ENCODE measurements at places on chromosomes 16 and 17.

DNA sequence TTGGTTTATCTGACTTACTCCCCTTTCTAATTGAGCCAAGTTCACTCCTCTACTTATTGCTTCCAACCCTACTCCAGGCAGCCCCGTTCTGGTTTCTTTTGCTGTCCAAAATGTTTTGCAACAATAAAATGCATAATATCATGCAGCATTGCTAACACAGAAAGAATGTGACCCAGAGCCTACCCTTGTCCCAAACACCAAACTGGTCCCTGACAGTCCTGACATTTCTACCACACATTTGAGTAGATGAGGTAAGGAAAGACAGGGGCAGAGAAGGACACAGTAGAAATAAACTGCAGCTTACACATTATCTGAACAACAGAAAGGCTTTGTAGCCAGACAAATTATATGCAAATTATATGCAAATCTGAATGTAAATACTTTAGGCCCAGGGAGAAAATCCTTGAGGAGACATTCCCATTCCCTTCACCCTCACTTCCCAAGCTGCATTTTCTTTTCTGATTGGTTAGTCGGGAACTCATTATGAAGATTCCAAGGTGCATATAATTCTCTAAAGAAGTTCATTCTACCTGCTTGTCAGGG lies 31.6 kb downstream of the SOX9 start:
- no peak for DNase-seq

- DNase-seq = no peak
Observed at GRCh38 chr17:41519501-41520224, 973 bp upstream of the KRT15 start.

DNA sequence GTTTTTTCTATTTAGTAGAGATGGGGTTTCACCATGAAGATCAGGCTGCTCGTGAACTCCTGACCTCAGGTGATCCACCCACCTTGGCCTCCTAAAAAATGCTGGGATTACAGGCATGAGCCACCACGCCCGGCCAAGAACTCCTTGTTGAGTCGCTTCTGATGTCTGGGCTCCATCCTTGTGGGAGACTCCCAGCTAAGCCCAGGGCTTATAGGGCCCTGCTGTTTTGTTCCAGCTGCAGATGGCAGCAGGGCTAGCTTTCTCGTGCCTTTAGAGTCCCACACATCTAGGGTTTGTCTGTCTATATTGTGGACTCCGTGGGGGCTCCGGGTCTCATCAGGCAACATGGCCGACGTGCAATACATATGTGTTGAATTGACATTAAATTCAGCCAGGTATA lies 39.3 kb upstream of the MED9 start:
- DNase-seq = no peak

GRCh38 chr17:81416612-81417011 lies 21.4 kb downstream of the BAHCC1 start:
- DNase-seq = no peak

- no peak for DNase-seq
Observed at GRCh38 chr16:31268891-31269290, 9.1 kb downstream of the ITGAM start.

- no peak for DNase-seq
Observed at GRCh38 chr16:89565506-89566372, 5.3 kb downstream of the RPL13 start.

DNA sequence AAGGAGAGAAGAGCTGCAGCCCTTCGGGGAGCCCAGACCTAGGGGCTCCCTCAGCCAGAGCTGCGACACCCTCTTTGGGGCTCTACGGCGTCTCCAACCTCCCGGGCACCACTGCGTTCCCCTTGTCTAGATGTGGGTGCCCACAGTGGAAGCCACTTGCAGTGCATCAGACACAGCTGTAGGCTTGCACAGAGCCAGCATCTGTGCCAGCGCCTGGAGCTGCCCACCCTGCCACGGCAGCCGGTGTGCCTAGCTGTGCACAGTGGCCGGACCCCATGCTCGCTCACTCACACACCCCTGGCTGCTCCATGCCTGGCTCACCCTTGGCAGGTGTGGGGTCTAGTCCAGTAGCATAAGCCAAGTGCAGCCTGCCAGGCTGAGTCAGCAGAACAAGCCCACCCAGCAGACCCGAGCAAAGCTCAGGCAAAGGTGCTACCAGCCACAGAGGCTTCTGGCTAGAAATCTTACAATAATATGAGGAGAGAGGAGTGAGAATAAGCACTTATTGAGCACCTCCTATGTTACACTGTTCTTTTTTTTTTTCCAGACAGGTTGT lies 12.9 kb upstream of the KDM8 start:
- no peak for DNase-seq

- no peak for DNase-seq
Observed at GRCh38 chr17:53791551-53791950, 31.2 kb upstream of the KIF2B start.

GRCh38 chr16:24936151-24936550 lies 79.0 kb downstream of the ARHGAP17 start:
- DNase-seq = no peak

- no peak for DNase-seq
Observed at GRCh38 chr16:66097751-66098150, 268.7 kb upstream of the CDH5 start.

DNA sequence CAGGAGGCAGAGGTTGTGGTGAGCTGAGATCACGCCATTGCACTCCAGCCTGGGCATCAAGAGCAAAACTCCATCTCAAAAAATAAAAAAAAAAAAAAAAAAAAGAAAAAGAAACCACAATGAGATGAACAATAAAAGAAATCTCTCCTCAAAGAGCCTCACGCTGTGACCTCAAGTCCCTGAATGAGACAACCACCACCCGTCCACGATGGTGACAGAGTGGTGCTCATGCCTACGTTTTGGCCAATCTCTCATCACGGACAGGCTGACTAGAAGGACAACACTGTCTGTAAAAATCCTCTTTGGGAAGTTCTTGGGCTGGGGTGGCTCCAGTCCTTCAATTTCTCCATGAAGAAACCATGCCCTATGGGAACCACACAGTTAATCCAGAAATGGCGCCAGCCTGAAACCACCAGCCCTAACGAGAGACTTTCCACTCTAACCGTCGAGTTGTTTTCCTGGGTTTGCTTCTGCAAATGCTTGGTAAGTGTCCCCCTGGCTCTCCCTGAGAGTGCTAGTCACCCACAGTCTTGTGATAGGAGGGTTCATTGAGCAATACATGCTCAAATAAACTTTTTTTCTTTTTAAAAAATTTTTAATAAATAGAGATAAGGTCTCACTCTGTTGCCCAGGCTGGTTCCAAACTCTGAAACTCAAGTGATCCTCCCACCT lies 15.0 kb upstream of the PRSS27 start:
- no peak for DNase-seq

DNA sequence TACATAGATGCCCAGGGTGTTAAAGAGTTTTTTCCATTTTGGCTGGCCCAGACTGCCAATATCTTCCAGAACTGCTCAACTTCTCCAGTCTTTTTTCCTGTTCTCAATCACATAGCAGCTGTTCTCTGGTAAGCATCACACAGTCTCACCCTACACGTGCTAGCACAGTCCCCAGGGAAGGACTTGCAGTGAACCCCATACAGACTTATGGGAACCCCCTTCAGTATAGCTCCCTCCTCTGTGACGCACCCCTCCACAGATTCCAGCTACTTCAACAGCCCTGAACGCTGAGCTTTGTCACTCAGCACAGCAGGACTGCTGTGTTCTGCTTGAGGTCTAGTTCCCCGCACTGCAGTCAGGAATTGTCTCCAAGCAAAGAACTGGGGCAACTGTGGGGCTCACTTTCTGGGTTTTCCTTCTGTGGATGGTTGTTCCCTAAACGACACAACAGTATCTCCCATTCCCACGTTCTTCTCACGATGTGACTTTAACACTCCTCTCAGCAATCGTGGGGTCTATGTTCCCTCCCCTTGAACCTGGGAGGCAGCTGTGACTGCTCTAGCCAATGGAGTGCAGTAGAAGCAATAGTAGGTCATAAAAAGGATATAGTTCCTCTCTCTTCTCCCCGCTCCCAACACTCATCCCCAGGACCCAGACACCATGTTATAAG lies 3.6 kb downstream of the MMP28 start:
- no peak for DNase-seq

GRCh38 chr17:64245218-64246145 lies 17.6 kb downstream of the TEX2 start:
- no peak for DNase-seq

- no peak for DNase-seq
Observed at GRCh38 chr17:79986411-79987186, 49.1 kb downstream of the TBC1D16 start.

DNA sequence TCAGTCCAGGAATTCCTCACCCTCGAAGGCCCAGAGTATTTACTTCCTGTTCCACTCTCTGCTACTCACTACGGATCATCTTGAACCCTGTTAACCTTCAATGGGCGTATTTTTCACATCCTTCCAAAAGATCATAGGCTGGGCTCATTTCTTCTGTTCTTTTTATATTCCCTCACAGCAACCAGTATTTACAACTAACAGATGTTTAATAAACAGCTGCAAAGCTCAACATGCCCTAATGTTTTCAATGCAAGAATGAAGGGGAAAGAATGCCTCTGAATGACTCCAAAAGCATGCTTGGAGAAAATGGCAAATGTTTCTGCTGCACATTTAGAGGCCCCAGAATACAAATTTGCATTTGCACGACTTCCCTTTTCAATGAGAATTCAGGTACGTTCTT lies 174.9 kb downstream of the ZFHX3 start:
- no peak for DNase-seq

DNA sequence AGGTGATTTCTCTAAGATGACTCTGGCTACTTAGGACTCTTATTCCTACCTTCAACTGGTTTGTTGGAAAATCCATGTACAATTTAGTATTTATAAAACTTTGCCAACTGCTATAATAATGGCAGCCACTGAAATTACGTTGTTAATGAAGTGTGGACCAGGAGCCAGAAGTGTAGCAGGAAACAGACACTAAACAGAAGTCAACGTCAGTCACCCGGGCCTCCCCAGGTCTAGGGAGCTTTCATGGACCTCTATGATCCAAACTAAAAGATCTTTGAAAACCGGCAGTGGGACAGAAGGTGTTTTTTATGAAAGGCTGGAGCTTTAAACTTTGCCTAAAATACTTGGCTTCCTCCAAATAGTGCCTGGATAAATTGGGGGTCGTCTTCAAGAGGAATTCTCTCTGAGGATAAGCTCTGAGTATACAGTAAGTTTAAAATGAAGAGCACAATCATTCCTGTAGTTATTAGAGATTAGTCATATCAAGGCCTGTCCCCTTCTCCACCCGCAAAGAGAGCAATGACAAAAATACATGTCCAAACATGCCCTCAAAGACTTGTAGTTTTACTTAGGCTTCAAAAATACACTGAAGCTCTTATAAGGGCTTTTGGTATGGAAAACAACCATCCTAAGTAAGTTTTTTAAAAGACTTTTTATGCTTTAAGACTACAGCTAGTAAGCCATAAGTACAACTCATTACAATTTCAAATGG lies 34.6 kb downstream of the DCUN1D3 start:
- DNase-seq = no peak

- no peak for DNase-seq
Observed at GRCh38 chr16:79933603-79934002, 333.1 kb upstream of the MAF start.

DNA sequence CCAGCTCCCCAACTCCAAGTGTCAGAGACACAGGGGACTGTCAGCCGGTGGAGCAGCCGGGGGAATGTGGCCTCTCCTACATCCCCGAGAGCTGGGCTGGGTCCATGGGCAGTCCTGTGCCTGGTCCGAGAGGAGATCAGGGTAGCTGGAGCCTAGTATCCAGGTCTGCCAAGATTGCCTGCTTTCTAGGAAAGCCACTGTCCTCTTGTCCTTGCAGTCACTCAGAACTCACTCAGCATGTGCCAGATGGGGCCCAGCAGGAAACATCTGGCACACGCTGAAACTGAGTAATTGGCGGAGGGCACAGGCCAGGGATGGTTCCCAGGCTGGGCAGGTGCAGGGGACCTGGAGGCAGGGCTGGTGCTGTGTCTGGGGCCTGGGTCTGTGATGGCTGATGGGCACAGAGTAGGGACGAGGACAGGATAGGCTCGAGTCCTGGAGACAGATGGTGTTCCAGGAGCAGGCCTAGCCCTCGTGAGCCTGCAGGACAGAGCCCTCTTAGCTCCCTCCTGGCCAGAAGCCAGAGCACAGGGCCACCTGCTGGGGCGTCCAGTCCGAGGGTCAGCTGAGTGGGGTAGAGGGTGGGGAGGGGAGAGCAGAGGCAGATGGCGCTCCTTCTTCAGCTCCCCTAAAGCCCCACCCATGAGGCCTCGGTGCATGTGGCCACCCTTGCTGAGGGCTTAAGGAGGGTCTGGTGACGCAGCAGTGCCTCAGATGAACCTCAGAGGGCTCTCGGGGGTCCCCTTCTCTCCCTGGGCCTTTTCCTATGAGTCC lies 31.1 kb downstream of the ADCY7 start:
- DNase-seq = no peak

GRCh38 chr17:67606896-67607604 lies 110.7 kb upstream of the NOL11 start:
- DNase-seq = no peak

DNA sequence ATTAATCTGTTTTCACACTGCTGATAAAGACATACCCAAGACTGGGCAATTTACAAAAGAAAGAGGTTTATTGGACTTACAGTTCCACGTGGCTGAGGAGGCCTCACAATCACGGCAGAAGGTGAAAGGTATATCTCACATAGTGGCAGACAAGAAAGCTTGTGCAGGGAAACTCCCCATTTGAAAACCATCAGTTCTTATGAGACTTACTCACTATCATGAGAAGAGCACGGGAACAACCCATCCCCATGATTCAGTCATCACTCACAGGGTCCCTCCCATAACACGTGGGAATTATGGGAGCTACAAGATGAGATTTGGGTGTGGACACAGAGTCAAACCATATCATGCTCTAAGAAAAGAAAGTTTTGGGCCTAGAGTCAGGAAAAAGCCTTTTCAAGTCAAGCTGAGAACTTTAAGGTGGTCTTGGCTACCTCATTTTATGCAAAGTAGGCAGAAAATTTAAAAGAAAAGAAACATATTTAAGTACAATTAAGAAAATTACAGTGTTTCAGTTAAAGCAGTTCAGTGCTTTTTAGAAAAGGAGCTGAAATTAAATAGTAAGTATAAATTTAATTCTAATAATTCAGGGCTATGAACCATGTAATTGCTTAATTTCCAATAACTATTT lies 24.9 kb upstream of the CRYM start:
- no peak for DNase-seq

- no peak for DNase-seq
Observed at GRCh38 chr17:16888413-16889087, 83.4 kb downstream of the TNFRSF13B start.

DNA sequence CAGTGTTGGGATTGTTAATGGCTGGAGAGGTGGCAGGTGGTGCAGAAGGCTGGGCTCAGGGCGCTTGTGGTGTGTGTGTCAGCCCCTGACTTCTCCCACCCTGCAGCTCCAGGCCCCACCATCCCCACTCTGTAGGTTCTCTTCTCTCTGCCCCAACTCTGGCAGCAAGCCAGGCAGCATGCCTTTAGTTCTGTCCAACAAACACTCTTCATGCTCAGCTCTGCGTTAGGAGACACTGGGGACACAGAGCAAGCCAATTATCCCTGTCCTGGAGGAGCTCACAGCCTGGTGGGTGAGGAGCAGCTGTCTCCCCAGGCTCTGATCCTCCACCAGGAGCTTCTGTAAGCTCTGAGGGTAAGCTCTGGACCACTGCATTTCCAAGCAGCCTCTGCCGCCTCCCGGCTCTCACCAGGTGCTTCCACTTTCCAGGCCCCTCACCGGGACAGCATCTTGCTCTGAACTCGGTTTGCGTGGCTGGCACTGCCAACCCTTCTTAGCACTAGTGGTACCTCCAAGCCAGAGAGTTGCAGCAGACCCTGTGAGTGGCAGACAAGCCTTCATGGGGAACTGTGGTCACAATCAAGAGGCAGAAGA lies 34.3 kb upstream of the WSCD1 start:
- no peak for DNase-seq
